ENCODE measurements at places on chromosomes 1 and 21. TPM values are rescaled to one million over a fixed set of nuclear protein-coding genes. Genes with fewer than 3 reads are reported as not detected.
A peak's percentile ranks its signal among the peaks of the same experiment; 100 is the strongest.

PROX1 gene
- polyA plus RNA-seq, result 0.02 TPM

MATN1 gene
- 0.07 TPM for polyA plus RNA-seq

DNA sequence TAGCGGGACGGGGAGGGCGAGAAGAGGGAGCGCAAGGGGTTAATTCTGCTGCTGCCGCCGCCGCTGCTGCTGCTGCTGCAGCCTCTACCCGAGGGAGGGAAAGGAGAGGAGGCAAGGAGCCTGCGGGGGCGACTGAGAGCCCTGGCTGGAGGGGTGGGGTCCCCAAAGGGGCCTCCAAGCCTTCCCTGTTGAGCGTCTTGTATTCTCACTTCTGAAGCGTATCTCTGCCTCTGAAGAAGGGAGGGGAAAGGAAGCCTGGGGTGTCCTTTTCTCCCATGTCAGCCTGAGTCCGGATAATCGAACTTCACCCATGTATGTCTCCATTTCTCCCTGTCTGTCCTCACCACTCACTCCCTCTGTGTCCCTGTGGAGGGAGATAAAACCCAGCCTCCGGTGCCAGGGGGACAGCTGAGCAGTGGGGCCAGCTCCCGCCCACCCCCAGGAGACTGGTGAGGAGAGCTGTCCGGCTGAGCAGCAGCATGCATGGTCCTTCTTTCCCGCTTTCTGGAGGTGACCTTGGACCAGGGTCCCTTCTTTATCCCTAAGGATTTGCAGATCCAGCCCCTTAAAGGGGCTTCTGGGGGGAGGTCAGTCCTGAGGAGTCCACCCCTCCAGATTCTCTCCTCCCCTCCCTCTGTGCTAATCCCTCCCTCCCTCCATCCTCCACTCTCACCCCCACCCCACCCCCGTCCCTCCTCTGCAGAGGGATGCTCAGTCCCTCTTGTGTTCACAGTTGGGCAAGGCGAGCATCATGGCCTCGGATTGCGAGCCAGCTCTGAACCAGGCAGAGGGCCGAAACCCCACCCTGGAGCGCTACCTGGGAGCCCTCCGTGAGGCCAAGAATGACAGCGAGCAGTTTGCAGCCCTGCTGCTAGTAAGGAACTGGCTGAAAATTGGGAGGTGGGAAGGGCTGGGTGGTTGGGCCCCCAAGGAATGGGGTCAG is 1.0 kb downstream of the NCDN start:
- DNase-seq, result no peak

KCNC4 gene
- 1.7 TPM for polyA plus RNA-seq

GRCh38 chr1:20725189-20726117 is 7.0 kb downstream of the SH2D5 start:
- DNase-seq, result peak; percentile 66

DNA sequence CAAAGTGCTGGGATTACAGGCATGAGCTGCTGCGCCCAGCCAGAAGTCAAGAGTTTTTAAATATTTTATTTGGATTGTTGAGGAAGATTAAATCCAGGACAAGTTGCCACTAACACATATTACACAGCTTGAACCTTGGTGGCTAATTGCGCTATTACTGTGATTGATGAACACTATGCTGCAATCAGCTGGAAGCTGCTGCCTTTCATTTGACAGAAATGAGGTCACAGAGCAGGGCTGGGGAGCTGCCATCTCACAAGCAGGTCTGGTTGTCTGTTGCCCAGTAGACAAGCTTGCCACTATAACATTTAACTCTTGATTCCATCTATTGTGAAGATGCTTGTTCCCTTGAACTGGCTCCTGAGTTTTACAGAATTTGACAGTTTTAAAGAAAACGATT is 37.4 kb upstream of the NRDC start:
- DNase-seq, result no peak

RNF207 gene
- polyA plus RNA-seq, result 3.1 TPM

GRCh38 chr1:25201006-25201405 is 31.3 kb downstream of the SYF2 start:
- no peak for DNase-seq

GRCh38 chr1:10939654-10940450 is 72.6 kb upstream of the TARDBP start:
- no peak for DNase-seq

DNA sequence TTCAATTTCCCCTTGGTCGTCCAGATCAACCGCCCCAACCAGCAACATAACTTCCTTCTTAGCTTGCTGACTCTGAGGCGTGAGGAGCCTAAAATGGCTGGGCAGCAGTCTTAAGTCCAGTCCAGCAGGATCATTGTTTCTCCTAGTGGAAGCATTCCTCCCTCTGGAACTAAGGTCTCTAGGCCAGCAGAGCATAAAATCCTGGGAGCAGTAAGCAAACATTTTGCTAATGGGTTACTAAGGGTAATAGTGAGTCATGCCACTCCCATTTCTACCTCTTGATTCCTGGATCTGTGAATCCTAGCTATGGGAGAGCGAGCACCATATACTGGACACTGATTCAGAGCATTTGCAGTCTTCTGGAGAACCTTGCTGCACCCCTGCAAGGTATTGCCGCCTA is 59.9 kb downstream of the ADSS2 start:
- DNase-seq, result no peak

GRCh38 chr1:75668813-75669212 is 55.7 kb upstream of the ACADM start:
- DNase-seq, result no peak

GRCh38 chr1:13224480-13225060 is 1.4 kb downstream of the PRAMEF18 start:
- DNase-seq, result no peak

- DNase-seq, result no peak
Measured at GRCh38 chr1:181115368-181115684, 26.8 kb downstream of the IER5 start.

- DNase-seq, result no peak
Measured at GRCh38 chr1:167441222-167441621, 77.1 kb downstream of the CD247 start.

DNA sequence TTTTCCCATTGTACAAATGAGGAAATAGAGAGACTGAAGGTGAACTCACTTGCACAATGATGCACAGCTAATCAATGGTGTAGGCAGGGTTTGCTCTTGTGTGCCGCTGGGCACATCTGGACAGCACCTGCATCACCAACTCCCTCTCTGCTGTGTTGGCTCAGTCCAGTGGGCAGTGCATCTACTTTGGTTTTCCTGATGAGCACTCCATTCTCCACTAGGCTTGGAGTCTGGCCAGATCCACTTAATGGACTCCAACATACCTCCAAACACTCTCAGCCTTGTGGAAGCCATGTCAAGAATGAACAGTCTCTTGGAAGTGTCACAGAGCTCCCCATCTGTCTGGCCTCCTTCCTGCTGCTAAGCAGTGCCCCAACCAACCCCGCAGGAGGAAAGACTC is 152.2 kb downstream of the HIVEP3 start:
- no peak for DNase-seq

FOXD3 gene
- not detected for polyA plus RNA-seq

LIN28A gene
- polyA plus RNA-seq, result not detected

ALPL gene
- polyA plus RNA-seq, result not detected
